Activated T-cell treated with anti-CD3 and anti-CD28 coated beads for 24 hours (primary cell): ENCODE measurements at places on chromosomes 6 and 20.

DNA sequence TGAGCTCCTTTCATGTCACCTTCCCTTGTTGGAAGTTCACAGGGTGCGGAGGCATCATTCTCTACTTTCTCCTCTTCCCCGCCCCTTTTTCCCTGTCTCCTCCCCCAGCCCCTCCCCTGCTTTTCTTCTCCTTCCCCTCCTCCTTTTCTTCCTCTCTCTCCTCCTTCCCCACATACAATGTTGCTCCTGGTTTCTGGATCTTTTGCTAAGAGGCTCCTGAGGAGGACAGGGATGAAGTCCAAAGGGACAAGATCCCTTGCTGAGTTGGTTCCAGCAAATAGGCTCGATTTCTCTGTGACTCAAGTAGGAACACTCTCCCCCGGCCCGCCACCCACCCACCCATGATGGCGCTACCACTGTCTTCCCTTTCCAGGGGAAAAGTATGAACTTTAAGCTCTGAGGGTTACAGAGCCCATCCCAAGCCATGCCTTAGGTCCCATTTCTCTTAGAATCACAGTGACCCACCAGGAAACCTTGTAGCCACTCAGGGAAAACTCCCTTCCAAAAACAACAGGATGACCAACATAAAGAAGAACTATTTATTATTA lies 852 bp upstream of the TFEB start:
- DNase-seq, result no peak

DNA sequence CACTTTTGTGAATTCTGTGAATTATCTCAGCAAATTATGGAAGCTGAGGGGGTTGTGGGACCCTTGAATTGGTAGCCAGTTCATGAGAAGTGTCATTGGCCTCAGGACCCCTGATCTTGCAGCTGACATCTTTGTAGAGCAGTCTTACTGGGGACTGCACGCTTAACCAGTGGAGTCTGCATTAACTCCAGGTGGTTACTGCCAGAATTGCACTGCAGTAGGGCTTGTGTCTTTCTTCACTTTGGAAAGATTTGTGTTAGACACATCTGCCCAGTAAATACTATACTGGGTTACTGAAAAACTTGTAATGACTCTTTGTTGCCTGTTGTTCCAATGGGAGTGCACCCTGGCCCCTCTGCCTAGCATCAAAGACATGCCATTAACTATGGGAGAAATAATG lies 21.2 kb upstream of the CDKN1A start:
- DNase-seq, result no peak

DNA sequence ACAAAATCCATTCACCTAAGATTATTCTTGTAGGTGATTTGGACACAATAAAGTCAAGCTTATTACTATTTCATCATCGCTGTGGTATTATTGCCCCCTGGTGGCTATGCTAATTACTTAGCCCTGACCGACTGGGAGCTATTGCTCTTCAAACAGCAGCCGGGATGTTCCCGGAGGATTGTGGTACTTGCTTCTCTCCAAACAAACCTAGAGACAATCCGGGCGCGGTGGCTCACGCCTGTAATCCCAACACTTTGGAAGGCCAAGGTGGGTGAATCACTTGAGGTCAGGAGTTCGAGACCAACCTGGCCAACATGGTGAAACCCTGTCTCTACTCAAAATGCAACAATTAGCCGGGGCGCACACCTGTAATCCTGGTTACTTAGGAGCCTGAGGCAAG lies 15.4 kb upstream of the STMND1 start:
- DNase-seq, result peak; percentile 7

- DNase-seq, result no peak
Observed at GRCh38 chr6:35907750-35908149, 13.1 kb downstream of the SRPK1 start.

DNA sequence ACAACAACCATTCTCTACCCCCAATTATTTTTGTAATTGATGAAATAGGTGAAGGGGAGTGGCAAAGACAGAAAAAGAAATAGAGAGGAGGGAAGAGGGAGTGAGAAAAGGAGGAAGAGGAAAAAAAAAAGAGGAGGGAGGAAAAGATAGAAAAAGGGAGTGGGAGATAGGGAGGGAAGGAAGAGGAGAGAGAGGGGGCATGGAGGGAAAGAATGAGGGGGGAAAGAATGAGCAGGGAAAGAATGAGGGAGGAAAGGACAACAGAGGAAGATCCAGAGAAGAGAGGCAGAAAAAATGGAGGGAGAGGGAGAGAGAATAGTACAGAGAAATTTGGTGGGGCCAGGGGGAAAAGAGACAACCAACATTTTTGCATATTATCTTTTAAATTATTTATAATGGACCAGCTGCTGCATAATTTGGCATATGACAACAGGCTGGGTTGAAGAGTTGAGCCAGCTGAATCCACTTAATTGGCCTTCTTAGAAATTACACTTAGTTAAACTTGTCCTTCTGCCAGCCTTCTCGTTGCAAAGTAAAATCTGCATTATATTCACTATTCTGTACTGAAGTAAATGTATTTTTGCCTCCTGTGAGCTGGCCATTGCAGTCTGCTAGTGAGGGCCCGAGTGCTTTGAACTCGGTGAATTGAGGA lies 101.0 kb downstream of the ARHGAP18 start:
- DNase-seq, result no peak

DNA sequence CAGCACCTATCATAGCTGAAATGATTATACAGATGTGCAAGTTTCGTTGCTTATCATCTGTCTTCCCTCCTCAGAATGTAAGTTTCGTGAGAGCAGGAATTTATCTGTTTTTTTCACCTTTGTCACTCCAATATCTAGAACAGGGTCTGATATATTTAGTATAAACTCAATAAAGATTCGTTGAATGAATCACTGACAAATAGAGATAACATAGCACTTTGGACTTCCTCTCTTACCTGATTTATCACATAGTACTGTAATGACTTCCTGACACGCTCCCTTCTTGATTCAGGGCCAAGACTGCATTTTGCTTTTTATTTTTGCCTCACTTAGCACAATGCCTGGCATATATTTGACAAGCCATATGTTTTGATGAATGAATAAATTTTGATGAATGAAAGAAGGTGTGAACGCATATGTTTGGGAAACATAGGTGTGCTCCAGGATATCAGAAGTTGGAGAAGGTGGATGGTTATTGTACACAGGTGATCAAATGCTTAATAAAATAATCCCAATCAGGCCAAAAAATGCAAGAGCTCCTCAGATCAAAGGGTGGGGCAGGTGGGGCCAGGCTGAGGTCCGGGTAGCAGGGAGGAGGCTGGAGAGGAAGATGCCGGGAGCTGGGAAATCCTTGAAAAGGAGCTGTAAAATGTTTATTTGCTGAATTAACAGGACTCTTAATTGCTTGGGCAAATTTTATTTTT lies 33.0 kb downstream of the PIM1 start:
- DNase-seq, result no peak

GRCh38 chr20:63114693-63115311 lies 101.1 kb downstream of the YTHDF1 start:
- DNase-seq, result no peak

- no peak for DNase-seq
Observed at GRCh38 chr6:147131532-147132128, 72.6 kb upstream of the STXBP5 start.

DNA sequence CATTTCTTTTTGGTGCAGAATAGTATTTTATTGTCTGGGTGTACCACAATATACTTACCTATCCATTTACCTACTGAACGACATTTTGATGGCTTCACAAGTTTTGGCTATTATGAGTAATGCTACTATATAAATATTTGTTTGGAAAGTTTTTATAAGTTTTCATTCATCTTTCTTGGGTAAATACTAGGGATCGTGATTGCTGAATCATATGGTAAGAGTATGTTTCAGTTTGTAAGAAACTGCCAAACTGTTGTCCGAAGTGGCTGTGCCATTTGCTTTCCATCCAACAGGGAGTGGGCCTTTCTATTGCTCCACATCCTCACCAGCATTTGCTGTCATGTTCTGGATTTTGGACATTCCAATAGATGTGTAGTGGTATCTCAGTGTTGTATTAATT lies 104.2 kb downstream of the CDYL start:
- DNase-seq, result no peak

DNA sequence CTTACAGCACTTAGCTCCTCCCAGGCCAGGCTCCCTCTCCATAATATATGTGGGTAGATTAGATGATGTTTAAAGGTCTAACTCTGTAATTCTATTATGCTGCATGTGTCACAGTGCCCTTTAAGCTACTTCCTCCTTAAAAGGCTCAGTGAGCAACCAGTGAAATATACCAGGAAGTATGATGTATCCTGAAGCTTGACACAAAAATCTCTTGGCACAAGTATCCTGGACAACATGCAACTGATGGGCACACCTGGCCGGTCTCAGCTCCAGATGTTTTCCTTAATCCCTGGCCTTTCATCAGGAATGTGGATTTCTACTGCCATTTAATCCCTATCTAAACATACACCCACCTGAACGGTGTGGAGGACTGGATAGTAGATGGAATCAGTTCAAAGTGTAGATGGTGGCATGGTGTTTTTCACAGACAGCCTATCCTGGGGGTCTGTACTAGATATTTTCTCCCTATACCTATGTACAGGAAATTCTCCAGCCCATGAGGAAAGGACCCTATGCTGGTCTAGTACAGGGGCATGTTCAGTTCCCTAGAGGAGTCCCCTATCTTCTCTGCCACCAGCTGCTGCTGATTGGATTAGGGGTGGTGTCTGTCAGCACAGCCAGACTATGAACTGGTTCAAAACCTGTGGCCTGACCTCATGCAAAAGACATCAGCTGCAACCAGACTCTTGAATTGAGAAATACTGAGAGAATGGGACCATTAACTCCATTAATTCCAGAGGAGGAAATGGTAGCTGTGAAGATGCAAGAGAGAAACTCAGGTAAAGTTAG lies 59.4 kb upstream of the CITED2 start:
- DNase-seq, result no peak

GRCh38 chr6:1020837-1021236 lies 291.1 kb upstream of the FOXQ1 start:
- no peak for DNase-seq

- DNase-seq, result no peak
Observed at GRCh38 chr6:13228264-13229204, 99.8 kb downstream of the TBC1D7 start.

DNA sequence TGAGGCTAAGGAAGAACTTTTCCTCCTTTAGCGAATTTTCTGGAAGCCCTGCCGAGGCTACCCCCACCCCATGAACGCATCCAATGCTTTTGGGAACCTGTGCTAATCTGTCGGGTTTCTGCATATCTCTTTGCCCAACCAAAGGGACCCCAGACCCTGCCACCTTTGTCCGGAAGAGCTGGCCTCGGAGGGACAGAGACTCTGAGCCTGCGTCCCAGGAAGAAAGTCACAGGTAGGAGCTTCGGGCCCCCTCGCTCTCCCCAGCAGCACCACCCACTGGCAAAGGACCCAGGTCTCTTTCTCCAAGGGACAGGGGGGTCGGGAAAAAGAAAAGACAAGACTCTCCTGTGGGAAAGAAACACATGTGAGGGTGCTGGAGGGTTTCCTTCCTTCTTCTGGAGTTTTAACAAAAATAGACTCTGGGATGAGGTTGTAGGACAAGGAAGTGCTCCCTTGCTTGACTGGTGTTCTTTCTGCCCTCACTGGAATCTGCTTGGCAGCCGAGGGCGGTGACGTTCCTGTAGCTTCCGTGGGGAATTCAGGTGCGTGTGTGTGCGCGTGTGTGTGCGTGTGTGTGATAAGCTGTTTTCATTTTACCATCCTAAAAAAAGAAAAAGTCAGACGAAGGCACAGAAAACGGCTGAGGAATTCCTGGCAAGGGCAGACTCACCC lies 16.3 kb upstream of the FOXC1 start:
- DNase-seq, result no peak

DNA sequence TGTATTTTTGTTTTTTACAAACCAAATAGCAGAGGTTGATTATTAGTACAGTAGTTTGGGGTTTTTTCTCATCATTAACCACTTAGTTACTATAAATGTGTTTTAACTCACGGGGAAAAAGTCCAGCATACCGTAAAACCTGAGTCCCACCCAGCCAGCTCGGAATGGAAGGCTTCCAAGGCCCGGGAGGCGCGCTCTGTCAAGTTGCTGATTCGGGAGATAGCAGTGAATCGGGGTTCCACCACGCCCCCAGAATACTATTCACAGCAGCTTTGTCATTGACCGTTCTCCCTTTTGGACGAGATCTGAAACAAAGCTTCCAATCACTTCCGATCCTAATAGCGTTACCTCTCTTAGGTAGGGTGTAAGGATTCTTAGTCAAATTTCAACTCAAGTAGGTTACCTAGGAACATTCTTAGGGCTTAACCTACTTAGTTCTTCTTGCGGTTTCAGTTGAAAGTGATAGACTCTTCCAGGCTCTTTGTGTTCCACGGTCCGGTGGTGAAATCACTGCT lies 232.8 kb upstream of the QKI start:
- DNase-seq, result no peak
